Stimulated activated CD8-positive, alpha-beta memory T cell treated with anti-CD3 and anti-CD28 coated beads, Interleukin-2, amount 100 ng/mL, for 1 hour (primary cell): ENCODE measurements at places on chromosomes 4 and X.

GRCh38 chrX:68822641-68823410, 6.0 kb upstream of the EFNB1 start:
- no peak for DNase-seq

DNA sequence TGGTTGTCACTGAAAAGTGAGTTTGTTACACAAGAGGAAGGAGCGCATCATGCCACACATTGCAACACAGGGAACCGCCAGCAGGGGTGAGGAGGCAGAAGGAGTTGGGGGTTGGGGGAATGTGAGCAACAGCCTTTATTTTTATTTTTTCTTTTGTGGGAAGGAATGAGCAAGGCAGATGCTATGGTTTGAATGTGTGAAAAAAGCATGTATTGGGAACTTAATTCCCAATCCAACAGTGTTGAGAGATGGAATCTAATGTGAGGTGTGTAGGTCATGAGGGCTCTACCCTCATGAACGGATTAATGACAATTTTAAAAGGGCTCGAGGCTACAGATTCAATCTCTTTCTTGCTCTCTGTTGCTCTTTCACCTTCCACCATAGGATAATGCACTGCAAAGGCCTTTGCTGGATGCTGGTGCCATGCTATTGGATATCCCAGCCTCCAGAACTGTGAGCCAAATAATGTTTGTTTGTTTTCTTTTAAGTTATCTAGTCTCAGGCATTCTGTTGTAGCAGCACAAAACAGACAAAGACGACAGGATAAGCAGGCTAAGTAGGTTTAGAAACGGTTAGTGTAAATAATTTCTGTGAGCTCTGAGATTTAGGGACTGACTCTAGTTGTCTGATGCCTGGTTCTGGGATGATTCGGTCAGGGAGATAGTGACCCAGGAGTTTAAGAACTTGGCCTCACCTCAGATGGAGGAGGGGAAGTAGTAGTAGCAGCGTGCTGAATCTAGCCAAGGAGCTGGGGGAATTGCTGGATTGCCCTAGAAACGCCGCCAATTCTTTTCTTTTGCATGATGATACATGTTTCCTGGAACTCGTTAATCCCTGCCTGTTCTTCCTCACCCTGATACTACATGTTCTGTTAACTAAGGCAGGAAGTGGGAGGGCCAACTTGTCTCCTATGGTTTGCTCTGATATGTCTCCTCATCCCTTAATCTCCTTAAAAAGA, 156.6 kb upstream of the CTSO start:
- DNase-seq, result no peak

GRCh38 chrX:122868631-122869030, 315.4 kb upstream of the GRIA3 start:
- DNase-seq, result no peak

- DNase-seq, result no peak
Measured at GRCh38 chrX:15465896-15466651, 27.1 kb downstream of the PIR start.

- no peak for DNase-seq
Measured at GRCh38 chrX:107775734-107776511, at the start of gene TSC22D3. TSC22D3 (minus strand) TSS chrX:107775787; CDS start chrX:107775419, 368 bp downstream.
